Activated T-cell treated with anti-CD3 and anti-CD28 coated beads for 4 hours (primary cell): ENCODE measurements at places on chromosomes 2 and 18.

GRCh38 chr2:117470311-117471095 lies 344.0 kb upstream of the DDX18 start:
- DNase-seq, result no peak

- DNase-seq, result no peak
These were observed 11.7 kb downstream of the ZAP70 start for GRCh38 chr2:97724946-97725688.

- DNase-seq, result no peak
These were observed 209.2 kb upstream of the DCC start for GRCh38 chr18:52130624-52131301.

DNA sequence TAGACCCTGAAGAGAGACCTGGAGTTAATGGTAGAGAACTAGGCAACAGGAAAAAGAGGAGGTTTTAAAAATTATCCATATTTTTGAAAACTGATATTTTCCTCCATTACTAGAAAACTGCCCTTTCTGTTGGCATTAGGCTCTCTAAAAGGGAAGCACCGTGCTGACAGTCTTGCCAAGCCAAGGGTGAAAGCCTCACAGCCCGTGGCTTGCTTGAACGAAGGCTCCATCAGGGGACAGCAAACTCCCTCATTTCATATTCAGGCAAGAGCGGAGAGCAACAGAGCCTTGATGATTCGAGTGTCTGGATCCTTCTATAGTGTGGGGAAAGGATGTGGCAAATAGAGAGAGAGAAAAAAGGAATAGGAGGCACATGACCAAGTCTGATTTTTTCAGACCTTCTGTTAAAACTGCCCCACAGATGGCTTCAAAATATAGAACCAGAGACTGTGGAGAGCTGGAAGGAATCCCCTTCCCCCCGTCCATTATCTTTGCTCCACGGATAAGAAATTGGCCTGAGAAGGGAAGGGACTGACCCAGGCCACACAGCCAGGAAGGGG lies 67.0 kb downstream of the CACNB4 start:
- no peak for DNase-seq

GRCh38 chr18:64966667-64967066 lies 784.1 kb upstream of the CDH7 start:
- no peak for DNase-seq

- no peak for DNase-seq
These were observed 44.0 kb upstream of the RPL31 start for GRCh38 chr2:100957996-100958653.

DNA sequence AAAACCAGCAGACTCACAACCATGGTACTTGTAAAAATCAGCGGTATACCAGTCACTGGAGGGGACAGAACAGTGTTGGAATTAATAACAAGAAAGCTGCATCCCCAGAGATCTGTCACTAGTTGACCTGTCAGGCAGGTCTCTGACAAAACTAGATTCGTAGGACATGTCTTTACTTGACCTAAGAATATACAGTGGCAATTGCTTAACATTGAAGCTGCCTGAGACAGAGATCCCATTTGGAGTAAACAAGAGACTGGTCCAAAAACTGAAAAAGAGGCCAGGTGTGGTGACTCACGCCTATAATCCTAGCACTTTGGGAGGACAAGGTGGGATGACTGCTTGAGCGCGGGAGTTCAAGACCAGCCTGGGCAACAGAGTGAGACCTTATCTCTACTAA lies 7.2 kb upstream of the SS18 start:
- DNase-seq, result no peak

GRCh38 chr2:177445200-177445599 lies 52.6 kb downstream of the AGPS start:
- DNase-seq, result no peak

DNA sequence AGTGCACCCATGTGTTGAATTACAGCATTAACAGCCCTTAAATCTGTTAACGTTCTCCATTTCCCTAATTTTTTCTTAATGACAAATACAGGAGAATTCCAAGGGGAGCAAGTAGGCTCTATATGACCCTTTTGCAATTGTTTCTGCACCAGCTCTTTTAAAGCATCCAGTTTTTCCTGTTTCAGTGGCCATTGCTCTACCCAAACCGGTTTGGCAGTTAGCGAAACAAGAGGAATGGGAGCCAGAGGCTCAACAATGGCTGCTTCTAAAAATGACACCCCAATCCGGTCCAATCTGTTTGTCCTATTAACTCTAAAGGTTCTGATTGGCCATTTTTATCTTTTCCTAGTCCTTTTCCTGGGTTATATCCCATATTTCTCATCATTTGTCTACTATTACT lies 15.1 kb upstream of the SUCLG1 start:
- DNase-seq, result no peak

DNA sequence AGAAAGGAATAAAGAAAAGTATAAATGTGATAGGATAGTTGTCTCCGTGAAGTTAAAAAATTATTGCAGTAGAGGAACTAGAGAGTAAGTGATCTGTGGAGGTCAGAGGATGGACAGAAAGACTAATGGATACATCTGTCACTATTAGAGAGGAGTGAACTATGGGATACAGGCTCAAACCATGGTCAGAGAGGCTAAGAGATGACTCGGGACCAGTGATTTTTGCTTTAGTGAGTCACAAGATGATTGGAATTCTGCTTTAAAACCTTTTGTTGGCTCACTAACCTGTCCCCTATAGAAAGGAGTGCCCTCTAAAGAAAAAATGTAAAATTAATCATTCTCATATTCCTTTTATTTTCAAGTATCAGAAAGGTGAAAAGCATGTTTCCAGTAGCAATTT lies 30.3 kb downstream of the ALMS1 start:
- no peak for DNase-seq

- DNase-seq, result no peak
These were observed 86.7 kb downstream of the NRP2 start for GRCh38 chr2:205768815-205769494.

GRCh38 chr2:74493546-74493945 lies 5.9 kb downstream of the LBX2 start:
- no peak for DNase-seq
